ENCODE measurements at places on chromosomes 2 and 18.

DNA sequence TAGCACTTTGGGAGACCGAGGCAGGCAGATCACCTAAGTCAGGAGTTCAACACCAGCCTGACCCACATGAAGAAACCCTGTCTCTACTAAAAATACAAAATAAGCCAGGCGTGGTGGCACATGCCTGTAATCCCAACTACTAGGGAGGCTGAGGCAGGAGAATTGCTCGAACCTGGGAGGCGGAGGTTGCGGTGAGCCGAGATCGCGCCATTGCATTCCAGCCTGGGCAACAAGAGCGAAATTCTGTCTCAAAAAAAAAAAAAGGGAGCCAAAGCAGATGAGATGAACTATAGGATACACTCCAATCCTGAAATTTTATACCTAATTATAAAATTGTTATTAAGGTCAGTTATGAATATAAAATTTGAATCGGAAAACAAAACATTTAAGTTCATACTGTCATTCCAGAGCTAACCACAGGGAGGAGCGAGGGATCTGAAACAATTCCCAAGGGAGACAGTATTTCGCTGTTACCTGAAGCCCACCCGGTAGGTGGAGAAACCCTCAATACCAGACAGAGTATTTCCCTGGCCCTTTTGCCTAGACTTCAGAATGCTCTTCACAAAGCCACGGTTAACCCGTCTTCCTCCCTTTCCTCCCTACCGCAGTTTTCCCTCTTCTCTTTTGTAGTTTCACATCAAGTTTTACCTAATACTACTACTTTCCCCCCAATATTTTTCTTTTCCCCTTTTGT lies 1.4 kb downstream of the PPM1G start:
- DNase-seq, result peak; percentile 61

DNA sequence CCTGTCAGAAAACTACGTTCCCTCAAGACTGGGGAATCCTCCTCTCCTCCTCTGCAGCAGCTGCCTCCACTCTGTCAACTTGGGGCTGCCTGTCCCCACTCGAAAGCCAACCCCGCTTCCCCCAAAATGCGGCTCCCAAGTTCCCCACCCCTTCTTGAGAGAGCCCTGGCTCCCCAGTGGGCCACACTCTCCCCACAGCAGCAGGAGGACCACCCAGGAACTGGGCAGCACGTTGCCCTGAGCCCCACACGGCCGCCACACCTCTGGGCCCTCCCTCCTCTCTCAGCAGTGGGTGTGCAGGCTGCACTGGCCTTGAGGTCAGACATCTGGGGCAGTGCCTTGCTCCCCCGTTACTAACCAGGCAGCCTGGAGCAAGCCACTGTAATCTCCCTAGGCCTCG lies 9.6 kb upstream of the TEX51 start:
- DNase-seq, result no peak

- no peak for DNase-seq
Measured at GRCh38 chr2:38794235-38794946, 16.4 kb downstream of the GEMIN6 start.

DNA sequence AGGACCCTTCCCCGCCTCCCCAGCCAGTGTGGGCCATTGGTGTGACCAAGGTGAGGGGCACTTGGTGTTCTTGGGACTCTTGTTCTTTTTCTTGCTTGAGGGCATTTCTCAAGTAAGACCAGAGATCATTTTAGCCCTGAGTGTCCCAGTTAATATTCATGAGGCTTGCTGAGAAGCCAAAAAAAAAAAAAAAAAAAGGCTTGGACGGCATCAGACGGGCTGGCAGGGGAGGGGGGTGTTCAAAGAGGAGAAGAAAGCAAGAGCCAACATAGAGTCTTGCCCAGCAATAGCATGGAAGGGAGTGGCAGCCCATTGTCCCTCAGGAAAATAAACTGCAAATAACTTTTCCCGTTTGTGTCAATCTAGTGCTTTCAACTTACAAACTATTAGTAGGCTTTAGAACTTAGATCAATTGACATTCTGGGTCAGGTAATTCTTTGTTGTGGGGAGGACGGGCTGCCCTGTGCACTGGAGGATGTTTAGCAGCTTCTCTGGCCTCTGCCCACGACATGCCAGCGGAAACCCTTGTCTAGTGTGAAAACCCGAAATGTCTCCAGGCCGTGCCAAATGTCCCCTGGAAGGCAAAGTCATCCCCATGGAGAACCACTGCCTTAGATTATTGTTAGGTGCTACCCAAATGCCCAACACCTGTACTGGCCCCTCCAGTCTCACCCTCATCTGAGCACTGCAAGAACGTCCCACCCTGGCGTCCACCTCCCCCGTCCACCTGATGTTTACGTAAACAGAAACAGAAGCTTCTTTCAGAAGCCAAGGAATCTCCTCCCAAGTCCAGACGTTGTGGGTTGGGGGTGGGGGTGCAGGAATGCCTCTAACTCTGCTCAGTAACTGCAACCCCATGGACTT lies 163.4 kb downstream of the BCL2 start:
- DNase-seq, result no peak

- no peak for DNase-seq
Measured at GRCh38 chr2:226839161-226839560, 3.3 kb downstream of the RHBDD1 start.

GRCh38 chr2:109160714-109161440 lies 31.9 kb downstream of the SH3RF3 start:
- no peak for DNase-seq

- no peak for DNase-seq
Measured at GRCh38 chr2:151869291-151869690, 41.1 kb upstream of the ARL5A start.

- no peak for DNase-seq
Measured at GRCh38 chr2:113032737-113033136, 19.9 kb downstream of the IL36B start.

DNA sequence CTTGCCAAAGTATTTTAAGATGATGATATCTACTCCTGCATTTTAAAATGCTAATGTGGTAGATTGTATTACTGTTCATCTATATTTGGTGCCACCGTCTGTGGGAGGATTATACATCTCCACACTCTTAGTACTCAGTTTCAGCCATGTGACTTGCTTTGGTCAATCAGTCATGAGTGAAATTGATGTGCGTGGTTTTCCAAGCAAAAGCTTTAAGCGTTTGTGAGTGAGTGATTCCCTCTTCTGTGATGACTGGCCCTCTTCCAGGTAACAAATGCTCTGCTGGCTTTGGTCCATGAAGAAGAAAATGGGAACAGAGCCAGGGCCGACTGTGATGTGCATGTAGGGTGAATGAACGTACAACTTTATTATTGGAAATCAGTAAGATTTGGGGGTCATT lies 330.4 kb downstream of the LPIN1 start:
- DNase-seq, result peak; percentile 64

DNA sequence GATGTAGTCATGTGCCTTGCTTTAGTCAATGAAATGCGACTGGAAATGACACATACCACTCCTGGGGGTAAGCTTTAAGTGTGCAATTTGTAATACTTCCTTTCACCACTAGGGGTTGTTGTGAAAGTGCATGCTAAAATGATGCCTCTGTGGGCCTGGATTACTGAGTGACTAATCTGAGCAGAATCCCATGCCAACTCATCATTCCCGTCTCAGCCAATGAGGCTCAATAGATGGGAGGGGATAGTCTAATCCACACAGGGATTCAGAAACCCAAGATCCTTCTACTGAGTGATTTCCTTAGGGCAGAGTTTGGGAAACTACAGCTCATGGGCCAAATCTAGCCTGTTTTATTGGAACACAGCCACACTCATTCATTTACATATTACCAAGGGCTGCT lies 54.0 kb downstream of the HRH4 start:
- DNase-seq, result peak; percentile 68

GRCh38 chr18:51077217-51077616 lies 47.2 kb downstream of the SMAD4 start:
- peak; percentile 48 for DNase-seq

GRCh38 chr2:204662956-204663355 lies 117.7 kb downstream of the PARD3B start:
- DNase-seq, result no peak

- DNase-seq, result no peak
Measured at GRCh38 chr2:23622466-23622865, 237.5 kb downstream of the KLHL29 start.

DNA sequence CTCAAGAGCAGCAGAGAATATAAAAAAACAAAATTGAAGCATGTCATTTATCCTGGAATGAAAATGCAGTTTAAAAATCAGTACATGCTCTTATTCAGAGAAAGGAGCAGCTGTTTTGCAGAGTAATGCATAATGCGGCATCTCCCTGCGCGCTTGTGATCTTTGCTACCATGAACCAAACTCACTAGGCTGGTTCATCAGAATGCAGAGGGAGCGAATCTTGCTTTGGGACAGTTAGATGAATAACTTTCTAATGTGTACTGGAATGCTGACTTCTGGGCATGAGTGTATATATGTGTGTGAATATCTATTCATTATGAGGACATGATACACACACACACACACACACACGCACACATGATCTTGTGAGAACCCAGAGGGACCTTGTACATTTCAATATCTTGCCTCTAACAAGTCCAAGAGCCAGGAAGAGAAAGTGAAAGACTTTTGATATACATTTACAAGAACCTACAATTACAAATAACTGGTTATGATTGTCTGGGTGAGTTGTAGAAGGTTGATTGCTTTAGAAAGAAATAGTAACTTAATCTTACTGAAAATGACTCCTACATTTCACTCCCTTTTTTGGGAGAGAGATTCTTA lies 54.1 kb upstream of the THOC1 start:
- no peak for DNase-seq

DNA sequence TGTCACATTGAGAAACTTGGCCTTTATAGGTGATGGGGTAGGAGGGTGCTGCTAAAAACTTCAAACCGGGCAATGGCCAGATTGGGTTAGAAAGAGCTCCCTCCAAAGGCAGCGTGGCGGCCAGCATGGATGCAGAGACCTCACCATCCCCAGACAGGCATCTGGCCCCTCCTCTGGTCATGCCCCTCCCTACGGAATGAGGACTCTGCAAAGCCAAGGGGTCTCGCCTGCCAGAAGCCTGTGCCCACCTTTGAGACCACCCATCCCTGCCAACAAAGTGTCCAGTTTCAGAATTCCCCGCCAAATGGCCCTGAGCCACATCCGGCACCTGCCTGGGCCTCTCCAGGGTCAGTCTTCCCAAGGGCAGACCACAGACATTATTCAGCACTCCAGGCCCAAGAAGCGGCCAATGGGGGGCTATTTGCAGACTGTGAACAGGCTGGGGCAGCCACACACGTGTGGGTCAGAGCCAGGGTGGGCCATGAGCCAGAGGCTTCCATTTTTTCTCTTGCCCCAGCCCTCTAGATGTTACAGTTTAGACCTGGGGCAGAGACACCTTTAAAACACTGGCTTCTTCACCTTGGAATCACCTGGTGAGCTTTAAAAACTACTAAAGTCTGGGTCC lies 4.2 kb upstream of the ATP6V1B1 start:
- no peak for DNase-seq

DNA sequence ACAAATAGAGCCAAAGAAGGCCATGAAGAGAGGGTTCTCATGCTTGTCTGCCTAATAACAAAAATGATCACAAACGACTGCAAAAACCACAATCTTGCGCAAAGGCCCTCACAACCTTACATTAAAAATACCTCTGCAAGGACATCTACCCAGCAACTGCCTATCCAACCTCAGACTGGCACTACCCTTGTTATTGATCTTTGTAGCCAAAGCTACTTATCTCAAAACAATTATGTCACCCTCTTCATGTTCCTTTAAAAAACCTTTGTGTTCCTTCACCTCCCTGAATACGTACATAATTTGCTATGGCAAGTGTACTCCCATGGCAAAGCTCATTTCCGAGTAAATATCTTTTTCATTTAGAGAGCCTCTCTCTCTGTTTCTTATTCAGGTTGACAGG lies 44.1 kb downstream of the TMEM163 start:
- no peak for DNase-seq

- DNase-seq, result no peak
Measured at GRCh38 chr2:64406407-64406774, 47.6 kb upstream of the LGALSL start.
